ENCODE measurements at places on chromosomes 7 and 10. TPM values are rescaled to one million over a fixed set of nuclear protein-coding genes. Genes with fewer than 3 reads are reported as not detected.

The SGMS1 gene
- total RNA-seq = 52.0 TPM

The OR2A12 gene
- total RNA-seq = not detected

The SEMA3E gene
- total RNA-seq = 0.34 TPM

The CFAP46 gene
- not detected for total RNA-seq

The NUDCD3 gene
- 30.3 TPM for total RNA-seq

Measured in Caki2 (cell line).